Ovary (tissue), 10 donors: ENCODE measurements at places on chromosomes 4 and X. TPM values are rescaled to one million over a fixed set of nuclear protein-coding genes. Genes with fewer than 3 reads are reported as not detected.

PCDH7 gene
- total RNA-seq = 6.3 TPM

BEND2 gene
- not detected for total RNA-seq

STEEP1 gene
- total RNA-seq = 23.7 TPM

DAPP1 gene
- 0.40 TPM for total RNA-seq

IQCM gene
- not detected for total RNA-seq

CXCL9 gene
- not detected for total RNA-seq

NEUROG2 gene
- total RNA-seq = not detected

AR gene
- total RNA-seq = 13.8 TPM

NLGN3 gene
- total RNA-seq = 10.9 TPM

NHSL2 gene
- 9.2 TPM for total RNA-seq

MFAP3L gene
- total RNA-seq = 0.63 TPM
